ENCODE measurements at places on chromosomes 5 and 9.

DNA sequence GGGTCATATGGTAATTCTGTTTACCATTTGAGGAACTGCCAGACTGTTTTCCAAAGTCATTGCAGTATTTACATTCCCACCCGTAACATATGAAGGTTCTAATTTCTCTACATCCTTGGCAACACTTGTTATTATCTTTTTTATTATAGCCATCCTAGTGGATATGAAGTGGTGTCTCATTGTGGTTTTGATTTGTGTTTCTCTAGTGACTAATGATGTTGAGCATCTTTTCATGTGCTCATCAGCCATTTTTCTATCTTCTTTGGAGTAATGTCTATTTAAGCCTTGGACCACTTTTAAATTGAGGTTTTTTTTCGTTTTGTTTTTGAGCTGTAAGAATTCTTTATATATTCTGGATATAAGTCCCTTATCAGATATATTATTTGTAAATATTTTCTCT, 132.8 kb upstream of the RUSC2 start:
- no peak for DNase-seq

DNA sequence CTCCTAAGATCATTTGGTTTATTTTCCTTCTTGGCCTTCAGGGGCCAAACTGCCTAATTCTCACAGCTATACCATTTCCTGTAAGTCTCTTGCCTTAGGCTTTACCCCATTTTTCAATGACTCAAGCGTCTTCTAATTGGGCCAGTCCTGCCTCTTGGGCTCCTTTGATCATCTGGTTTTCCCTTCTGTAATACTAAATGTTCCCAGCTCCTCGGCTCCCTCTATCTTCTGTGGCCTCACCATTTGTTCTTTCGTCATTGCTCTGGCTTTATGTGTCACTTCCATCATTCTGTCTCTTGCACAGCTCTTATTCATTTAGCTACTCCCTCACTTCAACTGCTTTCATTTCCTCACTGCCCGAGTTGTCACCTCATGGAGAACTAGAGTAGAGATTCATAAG, 14.5 kb upstream of the SPINK7 start:
- no peak for DNase-seq

DNA sequence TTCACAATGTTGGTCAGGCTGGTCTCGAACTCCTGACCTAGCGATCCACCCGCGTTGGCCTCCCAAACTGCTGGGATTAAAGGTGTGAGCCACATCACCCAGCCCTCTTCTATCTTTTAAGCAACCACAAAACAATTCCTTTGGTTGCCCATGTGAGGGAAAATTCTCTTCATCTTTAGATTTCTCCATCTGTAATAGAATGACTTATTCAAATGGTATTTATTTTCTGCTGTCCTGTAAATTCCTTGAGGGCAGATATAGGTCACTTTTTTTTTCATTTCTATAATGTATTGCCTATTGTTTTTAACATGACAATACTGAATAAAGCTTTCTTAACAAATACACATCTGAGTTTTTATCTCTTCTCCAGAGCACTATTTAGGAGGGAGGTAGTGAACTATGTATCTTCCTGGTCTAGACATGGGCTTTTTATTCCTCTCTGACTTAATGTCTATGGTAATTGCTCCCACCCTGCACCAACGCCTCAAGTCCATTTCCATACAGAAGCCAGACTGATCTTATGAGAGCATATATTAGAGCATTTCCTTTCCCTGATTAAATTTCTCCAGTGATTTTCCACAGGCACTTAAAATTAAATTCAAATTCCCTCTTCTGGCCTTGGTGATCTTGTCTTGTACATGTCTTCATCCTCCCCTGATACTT, 595.6 kb downstream of the CAAP1 start:
- DNase-seq, result no peak

- no peak for DNase-seq
Observed at GRCh38 chr5:132049093-132049492, 11.4 kb upstream of the IL3 start.

DNA sequence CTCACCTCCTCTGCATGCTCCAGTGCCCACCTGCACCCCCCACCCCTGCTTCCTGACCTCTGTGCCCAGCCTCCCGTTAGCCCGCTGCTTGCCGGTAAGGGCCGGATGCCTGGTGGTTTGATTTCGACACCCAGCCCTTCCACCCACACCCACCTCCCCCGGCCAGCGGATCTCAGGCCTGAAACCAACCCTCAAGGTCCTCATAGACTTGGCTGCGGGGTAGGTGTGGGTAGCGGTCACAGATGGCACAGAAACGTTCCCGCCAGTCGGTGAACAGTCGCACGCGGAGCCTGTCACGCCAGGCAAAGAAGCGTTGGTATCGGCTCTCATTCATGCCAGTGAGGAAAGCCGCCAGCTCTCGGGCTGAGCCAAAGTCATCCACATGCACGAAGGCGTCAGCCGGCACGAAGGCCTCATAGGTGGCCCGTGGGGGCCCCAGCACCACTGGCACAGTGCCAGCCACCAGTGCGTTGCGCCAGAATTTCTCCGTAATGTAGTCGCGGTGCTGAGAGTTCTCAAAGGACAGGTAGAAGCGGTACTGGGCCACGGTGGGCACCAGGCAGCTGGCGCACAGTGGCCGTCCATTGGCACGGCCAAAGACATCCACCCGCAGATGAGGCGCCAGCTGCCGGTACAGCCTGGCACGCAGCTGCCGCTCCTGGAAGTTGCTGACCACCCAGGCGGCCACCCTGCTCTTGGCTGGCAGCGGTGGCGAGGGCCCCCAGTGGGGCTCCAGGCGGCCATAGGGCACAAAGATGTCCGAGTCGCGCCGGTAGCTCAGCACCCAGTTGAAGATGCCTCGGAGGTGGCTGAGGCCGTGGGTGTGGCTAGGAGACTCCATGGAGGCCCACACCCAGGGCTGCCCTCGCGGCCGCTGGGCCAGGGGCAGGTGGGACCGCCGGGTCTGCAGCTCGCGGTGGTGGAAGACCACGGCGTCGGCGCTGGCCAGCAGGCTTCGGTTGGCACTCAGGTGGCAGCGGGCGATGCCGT, 1.1 kb downstream of the FUT7 start:
- no peak for DNase-seq

- DNase-seq, result no peak
Observed at GRCh38 chr9:122126331-122127261, 33.0 kb downstream of the NDUFA8 start.

- DNase-seq, result no peak
Observed at GRCh38 chr9:37801287-37801850, 772 bp downstream of the DCAF10 start.

DNA sequence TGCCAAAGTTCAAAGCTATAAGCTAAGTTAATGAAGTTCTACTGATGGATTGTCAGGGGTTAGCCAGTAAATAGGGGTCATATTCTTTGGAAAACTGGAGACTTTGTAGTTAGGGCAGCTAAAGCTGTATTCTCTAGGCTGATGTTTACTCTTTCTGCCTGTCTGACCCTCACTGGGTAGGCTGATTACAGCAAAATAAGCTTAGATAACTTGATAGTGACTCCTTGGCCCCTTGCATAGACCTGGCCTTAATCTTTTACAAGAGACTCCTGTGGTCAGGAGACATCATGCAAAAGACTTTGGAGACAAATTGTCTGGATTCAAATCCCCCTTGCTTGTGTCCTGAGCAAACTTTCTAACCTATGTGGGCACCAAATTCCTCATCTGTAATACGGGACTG, 314.4 kb upstream of the MSX2 start:
- no peak for DNase-seq

GRCh38 chr5:78837836-78838235, 147.3 kb downstream of the ARSB start:
- DNase-seq, result no peak

- no peak for DNase-seq
Observed at GRCh38 chr9:98135938-98136337, 16.9 kb upstream of the TRIM14 start.

- no peak for DNase-seq
Observed at GRCh38 chr9:76090909-76091308, 200.4 kb downstream of the PCSK5 start.

DNA sequence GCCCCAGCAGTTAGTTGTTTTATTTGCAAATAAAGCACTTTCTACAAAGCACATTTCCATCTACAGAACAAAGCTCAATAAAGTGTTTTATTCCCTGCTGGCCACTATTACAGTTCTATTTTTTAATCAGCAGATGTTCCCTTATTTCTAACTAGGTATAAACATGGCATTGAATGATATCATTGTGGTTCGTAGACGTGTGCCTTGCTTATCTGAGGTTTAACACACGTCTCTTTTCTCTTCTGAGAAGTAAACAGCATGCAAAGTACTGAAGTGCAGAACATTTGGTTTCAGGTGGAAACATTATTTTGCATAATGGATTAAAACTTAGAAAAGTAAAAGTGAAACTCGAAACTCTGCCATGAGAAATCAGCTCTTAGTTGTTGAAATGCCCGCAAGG, 1989.3 kb upstream of the WWC1 start:
- DNase-seq, result no peak

DNA sequence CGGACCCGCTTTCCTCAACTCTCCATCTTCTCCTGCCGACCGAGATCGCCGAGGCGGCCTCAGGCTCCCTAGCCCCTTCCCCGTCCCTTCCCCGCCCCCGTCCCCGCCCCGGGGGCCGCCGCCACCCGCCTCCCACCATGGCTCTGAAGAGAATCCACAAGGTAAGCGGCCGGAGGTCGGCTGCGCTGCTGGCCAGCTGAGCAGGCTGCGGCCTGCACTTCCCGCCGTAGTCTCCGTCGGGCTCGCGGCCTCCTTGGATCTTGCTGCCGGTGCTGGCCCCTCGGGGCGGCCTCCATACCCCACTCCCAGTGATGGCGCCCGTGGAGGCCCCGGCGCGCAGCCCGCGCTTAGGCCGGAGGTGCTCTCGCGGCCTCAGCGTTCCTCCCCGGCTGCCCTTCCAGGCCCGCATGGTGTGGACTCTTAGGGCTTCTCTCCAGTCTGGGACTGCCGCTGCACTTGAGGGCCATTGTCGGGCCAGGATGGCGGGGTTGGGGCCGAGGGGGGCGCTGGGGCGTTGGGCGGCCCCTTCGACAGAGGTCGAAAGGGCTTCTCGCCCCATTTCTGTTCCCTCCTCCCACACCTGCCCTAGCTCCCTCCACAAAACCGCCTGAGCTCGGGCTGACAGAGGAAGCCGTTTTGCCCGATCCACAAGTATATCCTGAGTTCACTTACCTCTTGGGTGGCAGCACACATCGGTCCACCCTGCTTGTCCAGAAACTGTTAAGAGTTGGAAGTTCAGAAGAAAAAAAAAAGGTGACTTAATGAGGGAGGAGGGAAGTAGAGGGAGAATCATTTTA, 714 bp downstream of the UBE2D2 start:
- DNase-seq, result peak; percentile 76

DNA sequence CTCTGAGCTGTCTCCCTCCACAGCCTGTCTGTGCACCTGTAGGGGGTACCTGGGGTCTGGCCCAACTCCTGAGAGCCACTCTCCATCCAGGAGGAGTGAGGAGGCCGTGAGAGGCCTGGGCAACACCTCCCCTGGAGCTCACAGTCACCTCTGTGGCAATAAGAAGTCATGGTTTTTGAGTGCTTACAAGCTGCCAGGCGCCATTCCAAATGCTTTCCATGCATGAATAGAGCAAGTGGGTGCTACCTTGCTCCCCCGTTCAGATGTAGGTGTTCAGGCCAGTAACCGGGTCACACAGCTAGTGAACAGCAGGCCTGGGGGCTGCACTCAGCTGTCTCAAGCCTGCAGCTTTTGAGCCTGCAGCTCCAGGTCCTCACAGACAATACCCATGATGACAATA, 30.6 kb downstream of the CORO2A start:
- no peak for DNase-seq

DNA sequence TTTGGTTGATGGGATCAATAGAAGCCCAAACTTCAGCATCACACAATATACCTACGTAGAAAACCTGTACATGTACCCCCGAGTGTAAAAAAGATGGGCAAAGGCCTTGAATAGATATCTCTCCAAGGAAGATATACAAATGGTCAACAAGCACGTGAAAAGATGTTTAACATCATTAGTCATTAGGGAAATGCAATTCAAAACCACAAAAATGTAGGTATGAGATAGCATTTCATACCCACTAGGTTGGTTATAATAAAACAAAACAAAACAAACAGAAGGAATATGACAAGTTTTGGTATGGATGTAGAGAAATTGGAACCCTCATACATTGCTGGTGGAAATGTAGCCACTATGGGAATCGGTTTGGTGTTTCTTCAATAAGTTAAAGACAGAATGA, 33.1 kb upstream of the PPARGC1B start:
- DNase-seq, result no peak

DNA sequence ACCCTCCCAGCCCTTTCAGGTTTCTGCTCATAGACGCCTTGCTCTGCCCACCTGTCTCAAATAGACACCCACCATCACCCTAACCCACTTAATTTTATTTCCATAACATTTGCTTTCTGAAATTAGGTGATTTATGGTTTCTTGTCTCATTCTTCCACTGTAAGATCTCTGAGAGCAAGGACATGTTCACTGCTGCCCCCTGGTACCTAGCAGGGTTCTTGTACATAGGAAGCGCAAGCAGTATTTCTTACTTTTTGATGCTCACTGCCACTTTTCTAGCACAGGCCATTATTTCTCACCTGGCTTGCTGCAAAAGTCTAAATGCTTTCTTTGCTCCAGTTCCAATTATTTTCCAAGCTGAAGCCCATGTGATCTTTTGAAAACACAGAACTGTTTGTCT, 16.8 kb downstream of the C9orf57 start:
- no peak for DNase-seq

DNA sequence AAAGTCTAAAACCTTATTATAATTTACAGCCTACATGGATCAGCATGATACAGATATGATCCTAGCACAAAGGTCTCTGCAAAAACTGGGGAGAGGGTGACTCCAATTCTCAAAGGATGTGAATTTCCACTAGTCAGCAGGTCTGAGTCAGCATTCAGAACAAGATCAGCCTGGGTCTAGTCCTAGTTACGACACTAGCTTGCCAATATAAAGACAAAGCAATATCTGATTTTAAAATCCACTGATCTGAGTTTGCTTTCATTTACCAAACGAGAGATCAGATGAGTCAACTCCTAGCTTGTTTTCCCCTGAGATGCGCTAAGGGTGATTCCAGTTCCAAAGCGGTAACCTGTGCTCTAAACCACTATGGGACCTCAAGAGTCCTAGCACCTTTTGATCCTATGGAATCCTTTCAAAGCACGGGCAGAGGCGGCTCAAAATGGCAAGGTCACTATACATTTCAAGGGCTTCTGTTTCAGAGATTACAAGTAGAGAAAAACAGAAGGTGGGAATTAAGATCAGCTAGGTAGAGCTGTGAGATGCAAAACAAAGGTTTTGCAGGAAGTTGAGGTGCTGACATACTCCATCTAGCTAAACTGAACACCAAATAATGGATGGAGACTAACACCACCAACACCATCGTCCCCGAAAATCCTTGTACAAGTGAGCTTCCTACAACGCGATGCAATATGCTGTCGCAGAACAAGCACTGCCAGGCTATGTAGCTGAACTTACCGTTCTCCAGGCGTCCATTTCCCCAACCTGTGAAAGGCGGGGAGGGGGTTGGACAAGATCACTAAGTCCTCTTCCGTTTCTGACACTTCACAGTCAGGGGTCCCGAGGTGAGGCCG, 906 bp downstream of the SLC25A51 start:
- DNase-seq, result peak; percentile 43

- DNase-seq, result no peak
Observed at GRCh38 chr9:71941998-71942567, 30.6 kb downstream of the C9orf85 start.

Measured in coronary artery (tissue), 2 donors.